ENCODE measurements at places on chromosomes 1 and 21. TPM values are rescaled to one million over a fixed set of nuclear protein-coding genes. Genes with fewer than 3 reads are reported as not detected.

PIK3C2B gene
- 43.9 TPM for total RNA-seq

MTF2 gene
- 112 TPM for total RNA-seq

PALMD gene
- not detected for total RNA-seq

ZNF593OS gene
- total RNA-seq = not detected

PCP4L1 gene
- total RNA-seq = not detected

GRCh38 chr1:87869567-87869966 is 540.9 kb downstream of the LMO4 start:
- DNase-seq = no peak

GRCh38 chr21:38380481-38381137 is 117.7 kb downstream of the ERG start:
- DNase-seq = no peak

DNA sequence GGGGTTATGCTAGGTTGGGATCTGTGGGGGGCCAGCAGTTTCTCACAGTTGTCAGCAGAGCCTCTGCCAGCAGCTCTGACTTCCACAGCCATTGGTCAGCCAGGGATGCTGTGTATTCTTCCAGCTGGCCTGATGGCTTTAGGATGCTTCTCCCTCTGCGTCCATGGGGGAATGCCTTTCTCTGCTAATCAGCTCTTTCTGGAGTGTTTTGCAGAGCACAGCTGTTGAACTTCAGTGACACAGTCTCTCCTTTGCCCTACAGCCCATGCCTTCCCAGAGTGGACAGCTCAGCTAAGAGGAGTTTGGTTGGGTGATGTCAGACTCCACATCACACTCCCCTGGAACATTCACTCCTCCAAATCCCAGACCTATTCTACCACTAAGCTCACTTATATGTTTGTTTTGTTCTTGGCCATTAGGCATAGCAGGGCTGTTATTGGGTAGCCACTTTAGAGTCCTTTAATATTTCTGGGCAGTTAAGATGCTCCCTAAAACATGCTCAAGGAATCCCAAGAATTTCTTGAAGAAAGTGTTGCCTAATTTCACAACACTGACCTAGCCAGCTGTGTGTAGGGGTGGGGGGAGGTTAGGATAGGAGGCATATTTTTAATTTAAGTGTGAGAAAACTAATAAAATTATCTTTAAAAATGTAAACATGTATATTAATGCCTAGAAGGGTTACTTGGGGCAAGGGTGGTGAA is 75.3 kb upstream of the KIAA0040 start:
- no peak for DNase-seq

DNA sequence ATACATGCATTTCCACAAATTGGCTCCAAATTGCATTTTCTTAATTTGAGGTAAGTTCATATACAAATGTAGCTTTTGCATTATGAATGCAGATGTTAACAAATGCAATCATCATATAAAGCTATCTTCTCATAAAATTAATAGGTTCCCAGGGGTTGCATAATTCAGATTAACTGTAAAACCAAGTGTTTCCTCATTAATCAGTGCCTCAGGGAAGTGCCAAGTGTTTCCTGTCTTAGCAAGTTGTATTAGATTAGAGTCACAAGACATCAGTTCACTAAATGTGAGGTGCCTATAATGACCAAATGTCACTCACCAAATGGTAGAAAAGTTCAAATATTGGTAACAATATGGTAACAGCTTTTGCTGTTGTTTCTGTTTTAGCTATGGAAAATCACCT is 140.8 kb downstream of the PTGER3 start:
- DNase-seq = no peak

DNA sequence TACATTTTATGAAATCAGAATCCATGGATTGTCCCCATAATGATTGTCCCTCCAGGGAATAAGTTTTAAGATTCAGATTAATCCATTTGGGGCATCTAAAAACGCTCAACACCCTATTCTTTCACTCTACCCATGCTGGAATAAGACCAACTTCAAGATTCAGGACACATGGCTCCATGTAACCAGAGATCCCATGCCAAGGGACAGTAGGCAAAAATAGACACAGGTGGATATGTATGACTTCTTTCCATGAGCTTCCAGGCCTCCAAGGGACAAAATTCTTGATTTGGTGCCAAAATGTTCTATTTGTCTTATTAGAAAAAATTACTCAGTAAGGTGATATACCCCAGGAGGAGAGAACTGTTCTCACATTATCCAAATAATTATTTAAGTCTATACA is 178.8 kb downstream of the NRIP1 start:
- DNase-seq = no peak

- DNase-seq = no peak
These were observed 16.0 kb downstream of the IRF2BP2 start for GRCh38 chr1:234593771-234594504.

- no peak for DNase-seq
These were observed 97.8 kb downstream of the SLC45A1 start for GRCh38 chr1:8415526-8416278.
